ENCODE measurements at places on chromosomes 16 and 17.
A peak's percentile ranks its signal among the peaks of the same experiment; 100 is the strongest.

- H3K36me3 ChIP-seq: no peaks in the 10 kb centered on the region
- peaks cover under 1% of the 10 kb centered on the region for H3K4me1 ChIP-seq
- H3K4me3 ChIP-seq: no peak overlapping the region
- peaks cover 77% of the 10 kb centered on the region for H3K27me3 ChIP-seq
- no peak overlapping the region for H3K27ac ChIP-seq
- DNase-seq: peak; percentile 35
These were observed 16.4 kb downstream of the LPO start for GRCh38 chr17:58254803-58255202.

DNA sequence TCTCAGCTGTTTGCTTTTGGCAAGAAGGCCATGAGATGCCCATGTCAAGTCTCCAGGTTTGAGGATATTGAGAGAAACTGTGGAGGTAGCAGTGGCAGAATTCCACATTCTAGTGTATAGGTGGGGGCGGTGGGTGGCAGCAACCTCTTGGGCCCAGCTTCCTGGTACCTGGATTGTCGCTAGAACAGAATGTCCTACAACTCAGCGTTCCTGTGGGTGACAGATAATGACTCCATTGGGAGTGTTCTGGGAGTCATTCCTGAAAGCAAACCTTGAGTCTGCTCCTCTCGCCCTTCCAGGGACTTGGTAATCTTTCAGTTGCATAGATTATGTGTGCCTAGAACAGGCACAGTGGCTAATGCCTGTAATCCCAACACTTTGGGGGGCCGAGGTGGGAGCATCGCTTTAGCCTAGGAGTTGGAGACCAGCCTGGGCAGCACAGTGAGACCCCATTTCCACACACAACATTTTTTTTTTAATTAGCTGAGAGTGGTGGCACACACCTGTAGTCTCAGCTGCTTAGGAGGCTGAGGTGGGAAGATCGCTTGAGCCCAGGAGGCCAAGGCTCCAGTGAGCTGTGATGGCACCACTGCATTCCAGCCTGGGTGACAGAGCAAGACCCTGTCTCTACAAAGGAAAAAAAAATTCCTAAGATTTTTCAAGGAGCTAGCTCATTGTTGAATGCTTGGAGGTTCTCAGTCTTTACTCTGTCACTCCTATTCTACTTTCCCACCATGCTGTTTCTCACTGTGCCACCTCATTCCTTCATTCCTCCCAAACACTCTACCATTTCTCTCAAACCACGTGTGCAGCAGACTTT, 37.9 kb upstream of the METTL16 start:
- no peaks in the 10 kb centered on the region for H3K27me3 ChIP-seq
- no peaks in the 10 kb centered on the region for H3K36me3 ChIP-seq
- no peak overlapping the region for H3K27ac ChIP-seq

DNA sequence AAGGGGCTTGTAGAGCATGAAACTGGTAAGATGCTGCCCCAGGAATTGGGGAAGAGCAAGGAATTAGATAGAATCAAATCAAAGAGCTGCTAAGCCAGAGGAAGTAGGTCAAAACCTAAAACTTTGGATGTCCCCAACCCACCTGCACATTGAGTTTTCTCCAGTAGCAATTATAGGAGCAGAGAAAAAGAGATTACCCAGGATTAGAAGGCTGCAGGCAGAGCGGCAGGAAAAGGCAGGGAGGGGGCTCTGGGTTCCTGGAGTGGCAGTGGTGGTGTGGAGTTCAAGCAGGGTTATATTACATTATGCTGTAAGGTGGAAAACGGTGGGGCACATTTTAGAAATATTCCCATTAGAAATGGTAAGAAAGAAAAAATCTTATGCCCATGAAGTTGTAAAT, 68.3 kb downstream of the KSR1 start:
- no peak overlapping the region for H3K4me3 ChIP-seq
- no peak for DNase-seq
- H3K4me1 ChIP-seq: peaks cover 24% of the 10 kb centered on the region
- H3K27ac ChIP-seq: no peak overlapping the region
- H3K27me3 ChIP-seq: no peaks in the 10 kb centered on the region

DNA sequence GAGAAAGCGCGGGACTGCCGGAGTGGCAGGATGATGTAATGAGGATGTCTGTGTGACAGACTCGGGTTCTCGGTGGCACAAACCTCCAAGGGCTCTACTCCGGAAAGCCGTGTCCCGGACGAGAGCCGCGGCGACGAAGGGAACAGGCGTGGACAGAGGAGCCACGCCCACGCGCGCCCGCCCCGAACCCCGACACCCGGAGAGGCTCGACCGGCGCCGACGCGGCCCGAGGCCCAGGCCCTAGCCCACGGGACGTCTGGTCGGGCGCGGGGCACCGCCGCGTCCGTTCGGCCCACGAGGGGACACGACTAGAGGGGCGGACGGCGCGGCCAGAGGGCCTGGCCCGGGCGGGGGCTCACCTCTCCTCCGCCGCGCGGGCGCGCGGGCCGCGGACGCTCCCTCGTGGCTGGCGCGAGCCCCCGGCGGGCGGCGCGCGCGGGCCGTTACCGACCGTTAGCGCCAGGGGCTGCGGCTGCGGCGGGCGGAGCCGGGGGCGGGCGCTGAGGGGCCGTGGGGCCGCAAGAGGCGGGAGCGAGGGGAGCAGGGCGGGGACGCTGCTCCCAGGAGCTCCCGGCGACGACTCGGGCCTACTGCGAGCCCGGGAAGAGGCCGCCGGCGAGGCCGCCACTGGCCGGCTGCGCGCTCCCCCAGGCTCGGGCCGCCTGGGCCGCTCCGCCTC, 2.1 kb upstream of the IRX5 start:
- no peaks in the 10 kb centered on the region for H3K27me3 ChIP-seq
- peak overlapping the region; percentile 98 for H3K4me3 ChIP-seq
- H3K27ac ChIP-seq: peak overlapping the region; percentile 100

DNA sequence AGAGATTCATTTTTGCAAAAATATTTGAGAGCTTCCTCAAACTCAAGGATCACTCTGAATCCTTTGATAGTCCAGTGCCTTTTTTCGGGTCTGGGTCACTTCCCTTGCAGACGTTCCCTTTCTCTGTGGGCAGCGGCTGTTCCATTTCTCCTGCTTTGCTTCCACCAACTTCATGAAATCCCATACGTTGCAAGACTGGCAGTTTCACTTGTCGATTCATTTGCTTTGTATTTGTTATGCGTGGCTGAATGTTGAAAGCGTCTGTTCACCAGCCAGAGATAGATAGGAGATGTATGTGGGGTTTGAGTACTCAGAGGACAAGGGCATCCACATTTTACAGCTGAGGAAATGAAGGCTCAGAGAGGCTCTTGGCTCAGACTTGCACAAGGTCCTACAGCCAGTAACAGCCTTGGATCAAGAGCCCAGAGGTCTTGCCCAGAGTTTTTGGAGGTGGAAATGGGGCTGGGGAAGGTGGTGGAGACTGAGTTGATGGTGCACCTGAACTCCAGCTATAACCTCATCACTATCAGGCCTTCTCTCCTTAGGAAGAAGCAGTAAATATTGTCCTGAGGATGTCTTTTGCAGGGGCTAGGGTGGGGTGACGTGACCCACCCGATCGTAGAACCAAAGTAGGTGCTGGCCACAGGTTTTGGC, 1.3 kb upstream of the CCDC102A start:
- no peaks in the 10 kb centered on the region for H3K36me3 ChIP-seq
- H3K4me3 ChIP-seq: no peak overlapping the region
- H3K27me3 ChIP-seq: no peaks in the 10 kb centered on the region
- peaks cover 13% of the 10 kb centered on the region for H3K4me1 ChIP-seq

DNA sequence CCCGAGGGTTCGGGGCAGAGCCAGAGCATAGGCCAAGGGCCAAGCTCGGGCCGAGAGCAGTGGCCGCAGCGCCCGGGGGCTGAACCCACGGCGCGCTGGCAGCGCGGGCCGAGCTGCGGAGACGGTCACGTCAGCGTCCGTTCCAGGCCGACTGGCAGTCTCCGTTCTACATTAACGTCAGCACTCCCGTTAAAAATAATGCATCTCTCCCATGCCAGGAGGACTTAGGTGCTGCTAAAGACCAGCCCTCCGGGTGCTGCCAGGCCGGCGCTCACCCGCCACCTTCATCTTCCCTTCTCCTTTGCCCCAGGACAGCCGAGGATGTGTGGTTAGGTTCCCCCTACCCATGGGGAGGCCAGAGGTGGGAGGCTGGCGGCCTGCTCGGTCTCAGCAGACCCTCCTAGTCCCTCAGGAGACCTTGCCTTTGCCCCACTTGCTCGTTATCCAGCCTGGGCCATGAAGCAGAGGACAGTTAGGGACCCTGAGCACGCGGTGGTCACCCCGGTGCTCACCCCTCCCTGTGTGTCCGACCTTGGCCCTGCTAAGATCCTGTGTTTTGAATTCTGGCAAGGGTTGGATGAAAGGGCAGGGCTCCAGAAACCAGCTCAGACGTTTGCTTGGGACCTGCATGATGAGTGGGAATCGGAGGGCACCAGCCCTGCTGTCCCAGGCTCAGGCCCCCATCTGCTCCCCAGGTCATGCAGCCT, 572 bp downstream of the MPG start:
- no peaks in the 10 kb centered on the region for H3K27me3 ChIP-seq
- H3K36me3 ChIP-seq: peaks cover 46% of the 10 kb centered on the region
- no peak for DNase-seq
- peak overlapping the region; percentile 84 for H3K27ac ChIP-seq
- H3K4me3 ChIP-seq: peak overlapping the region; percentile 99

- no peaks in the 10 kb centered on the region for H3K27me3 ChIP-seq
- peaks cover 18% of the 10 kb centered on the region for H3K36me3 ChIP-seq
- H3K4me1 ChIP-seq: 0 out of 2 replicates have a peak, but pooled peaks cover 3% of the 10 kb centered on the region
- no peak overlapping the region for H3K4me3 ChIP-seq
- DNase-seq: no peak
- no peak overlapping the region for H3K27ac ChIP-seq
These were observed 32.6 kb downstream of the IGF2BP1 start for GRCh38 chr17:49029801-49030200.

- H3K36me3 ChIP-seq: no peaks in the 10 kb centered on the region
- no peak overlapping the region for H3K4me3 ChIP-seq
- peak; percentile 55 for DNase-seq
- no peak overlapping the region for H3K27ac ChIP-seq
- no peaks in the 10 kb centered on the region for H3K27me3 ChIP-seq
These were observed 43.0 kb upstream of the TANGO6 start for GRCh38 chr16:68800257-68800875.
